ENCODE measurements at places on chromosomes 6 and 20.

- no peak for DNase-seq
Measured at GRCh38 chr20:44395461-44396340, 40.2 kb downstream of the HNF4A start.

DNA sequence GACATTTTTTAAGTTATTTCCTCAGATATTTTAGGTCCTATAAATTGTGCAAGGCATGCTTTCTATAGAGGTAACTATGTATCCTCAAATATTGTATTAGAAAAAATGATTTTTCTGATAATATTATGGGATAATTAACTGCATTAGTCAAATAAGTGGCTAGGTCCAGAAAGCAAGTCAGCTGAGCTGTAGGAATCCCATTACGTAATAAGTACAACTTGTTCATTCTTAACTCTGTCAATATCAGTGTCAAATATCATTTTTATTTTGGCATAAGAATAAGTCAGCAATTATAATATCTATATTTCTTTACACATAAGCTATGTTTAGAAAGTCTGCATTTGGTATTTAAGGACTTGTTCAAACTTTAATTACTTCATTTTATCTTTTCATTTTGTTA is 830.9 kb upstream of the GJE1 start:
- DNase-seq: no peak

GRCh38 chr6:169996378-169997051 is 245.1 kb downstream of the ERMARD start:
- no peak for DNase-seq

- no peak for DNase-seq
Measured at GRCh38 chr6:144723431-144723830, 438.3 kb downstream of the UTRN start.

- DNase-seq: no peak
Measured at GRCh38 chr20:9032758-9033157, 36.1 kb upstream of the PLCB4 start.

- no peak for DNase-seq
Measured at GRCh38 chr20:50659975-50660670, 31.2 kb downstream of the RIPOR3 start.

- DNase-seq: no peak
Measured at GRCh38 chr6:146741609-146742008, 142.8 kb downstream of the ADGB start.

- DNase-seq: no peak
Measured at GRCh38 chr20:48374991-48375595, 452.7 kb downstream of the PREX1 start.

GRCh38 chr6:168618546-168619315 is 177.7 kb downstream of the SMOC2 start:
- no peak for DNase-seq

DNA sequence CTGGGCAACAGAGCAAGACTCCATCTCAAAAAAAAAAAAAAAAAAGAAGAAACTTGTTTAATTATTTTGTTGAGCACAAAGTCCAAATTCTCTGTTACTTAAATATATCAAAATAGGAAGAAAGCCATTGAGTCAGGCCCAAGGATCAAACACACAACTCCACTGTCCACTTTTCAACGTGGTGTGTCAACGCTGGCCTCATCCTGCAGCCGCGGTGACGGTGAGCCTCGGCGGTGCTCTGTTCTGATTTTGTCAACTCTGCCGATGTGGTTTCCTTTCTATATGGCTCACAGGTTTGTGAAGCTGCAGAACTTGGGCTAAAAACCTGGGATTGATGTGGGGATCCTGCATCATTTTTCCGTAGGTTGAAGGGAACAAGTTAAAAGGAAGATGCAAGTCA is 3.2 kb upstream of the SMOC2 start:
- DNase-seq: no peak

DNA sequence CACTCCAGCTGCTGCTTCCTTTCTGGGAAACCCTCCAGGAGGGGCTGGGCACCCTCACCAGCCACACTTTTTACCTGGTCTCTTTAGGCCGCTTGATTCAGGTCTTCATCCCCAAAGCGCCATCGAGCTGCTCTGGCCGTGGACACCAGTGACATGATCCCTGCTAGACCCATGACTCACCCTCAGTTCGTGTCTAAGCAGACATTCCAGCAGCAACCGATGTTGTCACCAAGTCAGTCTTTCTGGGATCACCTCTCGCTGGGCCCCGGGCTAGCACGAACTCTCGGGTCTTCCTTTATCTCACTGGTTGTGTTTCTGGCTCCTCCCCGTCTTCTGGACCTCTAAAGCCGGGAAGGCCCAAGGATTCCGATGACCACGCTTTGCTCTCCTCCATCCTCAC is 43.0 kb upstream of the GPR31 start:
- no peak for DNase-seq

- DNase-seq: no peak
Measured at GRCh38 chr20:49627329-49627761, 59.4 kb upstream of the PTGIS start.

- DNase-seq: no peak
Measured at GRCh38 chr6:155497273-155497672, 41.6 kb upstream of the NOX3 start.

DNA sequence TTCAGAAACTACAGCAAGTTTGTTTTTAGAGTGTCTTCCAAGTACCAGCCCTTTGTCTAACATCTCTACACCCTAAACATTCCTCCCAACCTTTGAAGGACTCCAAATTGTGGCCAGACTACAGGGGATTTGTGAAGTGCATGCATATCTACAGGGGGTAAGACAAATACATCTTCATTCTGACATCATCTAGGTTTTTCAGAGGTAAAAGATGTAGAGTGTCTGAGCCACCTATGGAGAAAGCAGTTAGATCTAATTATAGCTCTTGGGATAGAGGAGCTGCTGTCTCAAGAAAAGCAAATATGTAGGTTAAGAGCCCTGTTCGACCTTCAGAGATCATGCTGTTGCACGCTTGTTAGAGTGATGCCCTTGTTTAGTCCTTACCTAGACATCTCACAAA is 617.7 kb upstream of the AGPAT4 start:
- DNase-seq: no peak

DNA sequence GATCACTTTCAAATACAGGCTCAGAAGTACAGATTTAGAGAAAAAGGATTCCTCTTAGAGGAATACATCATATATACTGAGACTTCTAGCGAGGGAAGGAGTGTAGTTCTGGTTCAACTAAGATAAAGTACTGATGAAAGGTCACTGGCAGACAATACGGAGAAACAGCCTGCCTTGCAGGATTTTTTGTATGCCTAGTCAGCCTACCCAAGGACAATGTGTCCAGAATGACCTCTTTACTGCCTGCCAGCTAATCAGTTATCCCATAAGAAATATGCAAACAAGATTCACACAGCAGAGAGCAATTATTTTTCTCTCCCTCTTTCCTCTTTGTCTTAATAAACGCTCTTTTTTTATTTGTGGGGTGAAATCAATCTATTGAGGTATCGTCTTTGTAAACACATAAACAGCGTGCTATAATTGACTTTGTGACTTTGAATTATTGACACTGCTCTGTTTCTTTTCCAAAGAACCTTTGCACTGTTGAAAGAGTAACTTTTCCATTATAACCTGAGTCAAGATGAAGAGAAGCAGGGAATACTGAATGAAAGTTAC is 1.4 kb upstream of the TSPYL4 start:
- no peak for DNase-seq

DNA sequence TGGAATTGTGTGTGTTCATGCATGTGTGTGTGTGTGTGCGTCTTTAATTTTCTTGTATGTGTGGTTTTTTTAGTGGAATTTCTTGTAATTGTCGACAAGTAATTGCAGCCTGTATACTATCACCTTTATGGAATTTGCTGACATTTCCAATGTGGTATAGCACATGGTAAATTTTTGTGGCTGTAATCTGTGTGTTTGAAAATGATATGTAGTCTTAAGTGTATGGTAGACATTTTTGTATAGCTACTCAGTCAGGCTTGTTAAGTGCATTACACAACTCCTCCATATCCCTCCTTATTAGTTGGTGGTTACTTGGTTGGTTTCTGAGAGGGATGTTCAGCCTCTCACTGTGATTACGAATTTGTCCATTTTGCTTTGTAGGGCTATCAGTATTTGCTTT is 384.5 kb upstream of the HSF2 start:
- no peak for DNase-seq

DNA sequence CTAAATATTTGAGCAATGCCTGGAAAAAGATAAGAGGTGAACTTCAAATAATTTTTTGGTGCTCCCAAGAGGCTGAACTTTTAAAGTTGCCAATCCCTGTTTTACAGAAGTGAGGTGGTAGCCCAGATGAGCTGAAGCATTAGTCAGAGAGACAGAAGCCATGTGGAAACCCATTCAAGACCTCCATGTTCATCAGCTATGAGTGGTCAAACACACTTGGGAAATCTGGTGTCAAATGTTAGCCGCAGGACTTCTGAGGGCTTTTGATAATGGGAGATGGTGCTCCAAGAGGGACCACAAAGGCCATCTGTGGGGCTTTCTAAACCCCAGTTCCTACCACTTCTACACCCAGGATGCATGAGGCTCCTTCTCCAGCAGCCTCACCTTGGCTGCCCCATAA is 77.5 kb upstream of the MRPS10 start:
- no peak for DNase-seq

GRCh38 chr6:56193846-56194245 is 53.5 kb downstream of the COL21A1 start:
- no peak for DNase-seq

DNA sequence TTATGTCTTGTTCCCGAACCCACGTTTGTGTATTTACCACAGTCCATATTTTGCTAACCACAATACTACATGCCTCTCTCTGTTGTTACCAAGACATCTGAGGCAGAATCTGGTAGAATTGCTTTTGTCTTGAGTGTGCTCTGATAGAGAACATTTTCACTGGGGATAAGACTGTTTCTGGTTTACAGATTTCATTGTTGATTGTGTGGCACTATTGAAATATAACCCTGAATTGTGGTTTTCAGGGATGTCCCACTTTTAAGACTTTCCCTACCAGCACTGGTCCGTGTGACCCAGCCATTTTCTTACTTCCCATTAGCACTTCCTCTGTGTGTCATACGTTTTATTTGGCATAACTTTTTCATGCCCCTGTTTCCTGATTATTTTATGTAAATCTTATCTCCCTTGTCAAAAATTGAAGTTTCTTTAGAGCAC is 12.2 kb downstream of the NCOA7 start:
- DNase-seq: no peak

GRCh38 chr6:64258752-64259151 is 623.1 kb downstream of the PHF3 start:
- DNase-seq: no peak
